Right lobe of liver (tissue), 6 donors: ENCODE measurements at places on chromosomes 4 and X.

GRCh38 chrX:150602296-150602695 is 33.9 kb downstream of the MTM1 start:
- DNase-seq, result no peak

DNA sequence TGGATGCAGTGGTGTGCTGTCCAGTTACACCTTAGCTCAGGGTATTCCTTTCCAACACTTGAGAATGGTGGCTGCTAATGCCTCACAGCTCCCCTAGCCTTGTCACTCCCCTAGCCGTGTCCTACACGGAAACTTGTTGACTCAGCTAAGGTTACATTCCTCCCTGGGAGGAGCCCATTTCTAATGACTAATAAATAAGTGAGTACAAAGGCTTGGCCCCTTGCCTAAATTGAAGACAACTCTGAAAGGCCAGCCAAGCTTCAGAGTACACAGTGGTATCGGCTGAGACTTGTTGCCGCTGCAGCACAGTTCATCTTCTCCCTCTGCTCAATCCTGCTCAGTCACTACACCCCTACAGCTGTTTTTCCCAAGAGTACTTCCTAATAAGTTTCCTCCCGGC is 21.2 kb upstream of the SLC25A31 start:
- no peak for DNase-seq

DNA sequence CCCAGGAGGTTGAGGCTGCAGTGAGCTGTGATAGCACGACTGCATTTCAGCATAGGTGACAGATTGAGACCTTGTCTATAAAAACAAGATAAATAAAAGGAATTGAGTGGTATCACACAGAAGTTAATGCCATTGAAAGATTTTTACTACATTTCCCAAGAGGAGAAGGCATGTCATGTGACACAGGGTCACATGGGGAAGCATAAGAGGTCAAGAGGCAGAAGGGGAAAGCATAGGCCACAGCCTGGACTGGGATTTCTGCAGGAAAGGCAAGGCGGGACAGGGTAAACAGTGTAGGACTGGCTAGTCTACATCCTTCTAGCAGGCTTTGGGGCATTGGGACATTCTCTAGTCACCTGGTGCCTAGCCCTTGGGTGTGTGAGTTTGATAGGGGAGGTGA is 88.6 kb downstream of the PDGFRA start:
- DNase-seq, result no peak

- no peak for DNase-seq
Measured at GRCh38 chr4:88477229-88477860, 20.4 kb downstream of the HERC5 start.

- no peak for DNase-seq
Measured at GRCh38 chr4:25446611-25447010, 69.5 kb downstream of the ANAPC4 start.

GRCh38 chr4:7903791-7904516 is 35.7 kb downstream of the AFAP1 start:
- no peak for DNase-seq

GRCh38 chr4:176780995-176781738 is 11.6 kb downstream of the VEGFC start:
- no peak for DNase-seq

DNA sequence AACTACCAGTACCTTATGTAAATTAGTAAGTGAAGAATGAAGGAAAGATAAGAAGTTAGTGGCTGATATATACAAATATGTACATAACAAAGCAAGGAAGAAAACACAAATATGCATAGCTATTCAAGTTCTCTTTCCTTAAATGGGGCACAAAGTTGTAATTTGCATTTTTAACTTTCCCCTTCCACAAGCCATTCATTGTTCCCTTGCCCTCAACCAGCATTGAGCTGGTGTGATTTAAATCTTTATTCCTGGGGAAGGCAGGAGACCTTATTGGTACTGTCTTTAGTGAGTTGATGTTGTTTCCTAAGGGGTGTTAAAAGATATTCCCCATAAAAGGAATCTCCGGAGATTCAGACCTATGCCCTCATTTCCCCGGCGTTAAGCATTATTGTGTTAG is 735.3 kb downstream of the PCDH18 start:
- no peak for DNase-seq

- DNase-seq, result no peak
Measured at GRCh38 chrX:92230628-92231027, 451.5 kb downstream of the PCDH11X start.

GRCh38 chrX:101347859-101348451 is 587 bp downstream of the TIMM8A start:
- DNase-seq, result no peak

DNA sequence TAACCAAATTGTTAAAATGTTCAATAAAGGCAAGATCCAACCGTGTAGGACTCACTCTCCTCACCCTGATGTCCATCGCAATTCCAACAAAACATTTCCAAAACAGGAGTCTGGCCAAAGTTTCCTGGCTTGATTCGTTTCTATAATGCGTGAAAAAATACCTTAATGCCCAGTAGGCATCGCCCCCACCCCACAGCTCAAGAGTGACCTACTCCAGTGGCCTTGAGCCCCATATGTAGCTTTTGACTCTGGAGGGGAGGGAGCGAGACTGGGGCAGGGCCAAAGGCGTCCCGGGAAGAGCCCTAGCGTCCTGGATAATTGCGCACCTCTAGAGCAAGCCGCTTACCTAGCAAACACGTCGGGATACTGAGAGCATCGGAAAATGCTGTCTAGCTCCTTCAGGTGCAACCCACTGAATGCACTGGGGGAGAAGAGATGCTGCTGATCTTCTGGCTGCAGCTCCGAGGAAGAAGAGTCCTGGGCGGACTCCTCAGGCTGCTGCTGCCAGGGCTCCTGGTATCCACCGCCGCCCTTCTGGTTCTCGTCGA is 55.6 kb upstream of the NKAP start:
- no peak for DNase-seq

- DNase-seq, result no peak
Measured at GRCh38 chr4:100644150-100644549, 126.3 kb upstream of the EMCN start.

GRCh38 chr4:119080721-119081541 is 54.7 kb upstream of the MYOZ2 start:
- DNase-seq, result no peak

GRCh38 chr4:11359591-11359990 is 69.1 kb downstream of the HS3ST1 start:
- DNase-seq, result no peak

- DNase-seq, result no peak
Measured at GRCh38 chrX:110215411-110215810, 102.5 kb downstream of the AMMECR1 start.

DNA sequence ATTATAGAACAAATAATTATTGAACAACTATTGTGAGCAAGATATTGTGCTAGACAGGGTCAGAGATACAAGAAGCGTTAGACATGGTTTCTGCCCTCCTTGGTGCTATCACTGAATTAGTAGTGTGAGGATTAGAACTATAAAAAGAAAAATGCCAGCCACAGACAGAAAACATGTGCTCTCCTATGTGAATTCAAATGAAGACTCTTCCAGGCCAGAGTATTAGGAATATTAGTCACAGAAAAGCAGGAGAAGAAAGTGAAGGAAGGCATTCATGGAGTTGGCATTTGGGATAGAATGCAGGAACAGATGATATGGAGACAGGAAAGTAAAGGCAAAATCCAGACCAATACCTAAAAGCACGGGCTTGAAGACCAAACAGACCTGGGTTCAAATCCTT is 179.6 kb upstream of the TENM3 start:
- DNase-seq, result no peak

- no peak for DNase-seq
Measured at GRCh38 chr4:86809809-86810208, 39.4 kb downstream of the SLC10A6 start.

- DNase-seq, result no peak
Measured at GRCh38 chrX:1788300-1788911, 173.5 kb downstream of the ASMT start.

- peak; percentile 44 for DNase-seq
Measured at GRCh38 chr4:152936446-152937335, 568 bp downstream of the FHDC1 start.

GRCh38 chr4:75002381-75002780 is 69.5 kb downstream of the PARM1 start:
- DNase-seq, result no peak

DNA sequence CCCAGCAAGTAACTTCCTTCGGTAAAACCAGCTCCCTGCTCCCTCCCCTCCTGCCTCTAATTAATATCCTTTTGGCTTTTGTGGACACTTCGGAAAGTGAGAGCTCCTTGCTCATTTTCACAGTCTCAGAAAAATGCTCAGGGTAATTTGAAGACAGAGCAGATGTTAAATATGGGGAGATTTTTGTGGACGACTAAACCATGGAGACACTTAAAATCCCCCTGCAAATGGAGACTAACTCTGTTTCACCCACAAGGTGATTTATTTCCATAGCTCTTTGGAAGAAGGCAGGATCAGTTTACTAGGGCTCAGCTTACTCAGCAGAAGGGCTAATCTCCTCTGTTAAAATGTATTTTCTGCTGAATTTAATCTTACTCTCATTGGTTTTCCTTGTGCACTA is 12.2 kb upstream of the AMOT start:
- DNase-seq, result no peak

DNA sequence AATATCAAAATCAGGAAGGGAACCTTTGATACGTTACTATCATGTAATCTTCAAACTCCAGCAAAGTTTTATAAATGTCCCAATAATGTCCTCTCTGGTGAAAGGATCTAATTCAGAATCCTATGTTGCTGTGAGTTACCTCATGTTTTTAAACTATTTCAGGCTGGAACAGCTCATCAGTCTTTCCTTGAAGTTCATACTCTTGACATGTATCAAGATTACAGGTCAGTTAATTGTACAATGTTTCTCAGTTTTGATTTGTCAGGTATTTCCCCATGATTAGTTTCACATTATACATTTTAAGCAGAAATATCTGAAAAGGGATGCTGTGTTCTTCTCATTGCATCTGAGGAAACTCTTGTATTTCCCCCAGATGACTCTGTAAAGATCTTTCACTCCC is 136.5 kb upstream of the HS3ST1 start:
- DNase-seq, result no peak

DNA sequence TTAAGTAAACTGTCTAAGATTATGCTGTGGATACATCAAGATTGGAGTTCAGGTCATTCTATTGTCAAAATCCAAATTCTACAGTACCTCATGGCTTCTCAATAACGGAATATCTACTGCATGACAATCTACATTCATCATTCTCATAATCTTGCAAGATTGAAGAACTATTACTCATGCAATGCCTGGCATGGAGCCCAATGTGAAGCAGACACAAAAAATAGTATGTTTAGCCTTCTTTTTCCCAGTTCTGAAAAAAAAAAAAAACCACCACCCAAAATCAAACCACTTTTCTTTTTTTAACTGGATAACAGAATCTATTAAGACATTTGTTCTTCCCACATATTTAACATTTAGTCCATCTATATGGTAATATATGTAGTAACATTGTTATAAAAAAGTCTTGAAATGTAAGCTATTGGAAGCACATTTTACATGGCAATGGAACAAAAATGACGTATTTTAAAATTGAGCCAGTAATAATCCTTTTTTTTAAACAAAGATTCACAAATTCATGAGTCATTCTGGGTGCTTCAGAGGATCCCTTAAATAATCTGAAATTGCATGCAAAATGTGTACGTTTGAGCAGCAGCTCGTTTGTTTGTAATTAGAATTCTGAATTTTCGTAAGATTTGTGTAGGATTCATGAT is 232.2 kb upstream of the FMR1 start:
- DNase-seq, result no peak

DNA sequence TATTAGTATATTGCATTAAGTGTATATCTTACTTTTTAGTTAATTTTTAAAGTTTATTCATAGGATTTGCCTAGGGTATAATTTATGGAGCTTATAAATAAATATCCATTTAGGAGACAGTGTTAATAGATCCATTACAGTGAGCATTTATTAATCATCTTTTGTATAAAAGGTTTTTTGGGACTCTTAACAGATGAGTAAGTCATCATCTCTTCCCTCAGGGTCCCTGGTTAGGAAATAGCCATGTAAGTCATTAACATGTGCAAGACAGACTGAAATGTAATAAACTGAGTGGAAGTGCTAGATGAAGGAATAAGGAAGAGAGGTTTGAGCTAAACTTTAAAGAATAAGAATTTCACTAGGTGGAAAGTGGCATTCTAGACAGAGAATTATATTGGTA is 69.2 kb downstream of the PAQR3 start:
- DNase-seq, result no peak

DNA sequence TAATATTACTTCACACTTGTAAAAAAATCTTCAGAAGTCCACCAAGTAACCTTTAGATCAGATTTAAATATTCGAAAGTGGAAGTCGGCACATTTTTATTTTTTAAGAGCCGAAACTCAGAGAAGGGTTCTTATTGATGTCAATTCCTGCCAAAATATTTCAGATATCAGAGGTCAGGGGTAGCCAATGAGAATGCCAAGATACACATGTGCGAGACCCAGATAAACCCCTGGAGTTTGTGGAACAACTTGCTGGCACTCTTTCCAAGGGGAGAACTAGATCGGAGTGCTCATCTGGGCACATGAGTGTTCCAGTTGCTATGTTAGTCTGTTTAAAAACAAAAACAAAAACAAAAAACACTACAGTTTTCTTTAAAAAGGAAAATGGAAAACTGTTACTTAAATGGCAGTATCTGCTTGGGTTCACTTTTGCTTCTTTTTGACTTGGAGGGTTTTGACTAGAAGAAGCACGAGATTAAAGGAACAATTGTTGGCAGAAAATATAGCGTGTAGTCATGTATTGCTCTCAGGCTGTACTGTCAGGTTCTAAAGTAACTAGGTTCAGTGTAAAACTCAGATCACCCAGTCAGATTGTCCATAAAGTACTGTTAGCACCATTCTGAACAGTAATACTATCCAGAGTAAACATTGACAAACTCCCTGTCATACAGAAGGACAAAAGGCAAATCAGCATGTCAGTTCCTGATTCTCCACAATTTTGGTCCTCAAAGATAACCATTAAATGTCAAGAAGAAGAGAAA is 188.0 kb upstream of the PACRGL start:
- DNase-seq, result no peak

DNA sequence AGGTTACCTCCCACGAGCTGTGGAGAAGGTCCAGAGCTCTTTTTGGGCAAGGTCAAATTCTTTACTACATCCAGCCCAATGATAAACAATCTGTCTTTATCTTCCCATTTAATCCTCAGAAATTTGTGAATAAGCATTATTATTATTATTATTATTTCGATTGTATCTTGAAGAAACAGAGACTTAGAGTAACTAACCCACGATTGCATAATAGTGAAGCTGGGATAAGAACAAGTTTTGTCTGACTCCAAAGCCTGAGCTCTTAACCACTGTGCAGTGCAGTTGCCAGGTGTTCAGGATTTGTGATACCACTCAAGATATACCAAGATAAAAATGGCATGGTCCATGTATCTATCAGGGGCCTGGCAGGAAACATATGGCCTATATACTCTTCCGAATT is 166.5 kb upstream of the LDB2 start:
- no peak for DNase-seq
